ENCODE measurements at places on chromosomes 2 and 18. TPM values are rescaled to one million over a fixed set of nuclear protein-coding genes. Genes with fewer than 3 reads are reported as not detected.

PAIP2B gene
- total RNA-seq: 6.3 TPM

RAB27B gene
- total RNA-seq: 22.2 TPM

DCDC2C gene
- total RNA-seq: not detected

GAREM2 gene
- total RNA-seq: 1.9 TPM

POTEC gene
- not detected for total RNA-seq

NTSR2 gene
- not detected for total RNA-seq

- no peaks in the 10 kb centered on the region for H3K27me3 ChIP-seq
- no peaks in the 10 kb centered on the region for H3K36me3 ChIP-seq
These were observed 20.3 kb upstream of the RBBP8 start for GRCh38 chr18:22912835-22913234.

DNA sequence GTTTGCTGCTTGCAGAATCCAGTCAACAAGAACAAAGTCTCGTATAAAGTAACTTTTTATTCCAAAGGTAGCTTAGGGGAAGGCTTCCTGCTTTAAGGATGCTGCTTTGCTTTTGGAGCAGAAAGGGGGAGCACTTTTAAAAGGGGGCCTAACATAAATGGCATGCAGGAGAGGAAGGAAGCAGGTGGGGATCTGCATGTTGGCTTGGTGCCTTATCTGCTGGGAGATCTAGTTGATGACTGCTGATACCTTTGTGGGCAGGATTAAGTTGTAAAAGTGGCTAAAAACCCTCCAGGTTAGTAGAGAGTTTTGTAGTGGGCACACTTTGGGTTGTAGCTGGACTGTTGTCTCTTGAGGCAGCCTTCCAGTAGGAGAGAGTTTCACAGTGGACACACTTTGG lies 22.5 kb downstream of the UBR3 start:
- no peaks in the 10 kb centered on the region for H3K27me3 ChIP-seq
- H3K4me1 ChIP-seq: no peaks in the 10 kb centered on the region

GRCh38 chr2:231188506-231189170 lies 9.8 kb upstream of the ARMC9 start:
- no peaks in the 10 kb centered on the region for H3K27me3 ChIP-seq
- H3K4me3 ChIP-seq: no peak overlapping the region
- H3K36me3 ChIP-seq: no peaks in the 10 kb centered on the region
- peak overlapping the region; percentile 55 for H3K27ac ChIP-seq
- DNase-seq: no peak

DNA sequence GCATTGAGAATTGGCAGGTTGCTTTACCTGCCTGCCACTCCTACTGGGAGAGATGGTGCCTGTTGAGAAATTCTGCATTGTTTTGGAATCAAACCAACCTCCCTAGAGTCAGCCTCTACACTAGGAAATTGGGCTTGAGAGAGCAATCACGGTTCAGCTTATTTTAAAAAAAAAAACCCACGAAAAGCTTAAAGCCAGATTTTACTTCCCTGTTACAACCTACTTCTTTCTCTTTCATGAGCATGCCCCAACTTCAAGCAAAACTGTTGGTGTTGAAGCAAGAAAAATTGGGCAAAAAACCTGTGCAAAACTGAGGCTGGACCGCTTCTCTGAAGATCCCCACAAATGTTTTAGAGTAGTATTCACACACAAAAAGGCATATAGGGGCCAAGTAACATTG lies 134.6 kb upstream of the ZEB2 start:
- no peaks in the 10 kb centered on the region for H3K27me3 ChIP-seq

GRCh38 chr2:152814475-152815030 lies 96.1 kb downstream of the ARL6IP6 start:
- H3K27me3 ChIP-seq: no peaks in the 10 kb centered on the region
- H3K36me3 ChIP-seq: no peaks in the 10 kb centered on the region
- no peak for DNase-seq
- no peak overlapping the region for H3K27ac ChIP-seq
- H3K4me3 ChIP-seq: no peak overlapping the region

- H3K4me1 ChIP-seq: no peaks in the 10 kb centered on the region
- H3K27me3 ChIP-seq: no peaks in the 10 kb centered on the region
- no peaks in the 10 kb centered on the region for H3K36me3 ChIP-seq
- H3K4me3 ChIP-seq: no peak overlapping the region
- no peak for DNase-seq
- H3K27ac ChIP-seq: no peak overlapping the region
These were observed 335.6 kb downstream of the EIPR1 start for GRCh38 chr2:3041841-3042600.

DNA sequence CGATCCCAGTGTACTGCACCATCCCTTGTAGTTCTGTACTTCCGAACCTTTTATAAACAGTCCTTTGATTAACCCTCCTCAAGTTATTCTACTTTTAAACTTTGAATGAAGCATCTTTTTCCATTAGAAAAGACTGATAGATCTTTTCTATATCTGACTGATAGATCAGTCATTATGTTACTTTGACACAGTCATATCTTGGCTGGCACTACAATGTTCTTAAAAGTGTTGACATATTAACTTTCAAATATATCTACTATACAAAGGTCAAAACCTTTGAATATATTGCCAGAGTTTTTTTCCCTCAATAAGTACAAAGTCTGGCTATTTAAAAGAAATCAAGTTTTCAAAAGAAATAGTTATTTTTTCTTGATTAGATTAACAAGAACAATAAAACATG lies 35.4 kb upstream of the NABP1 start:
- no peaks in the 10 kb centered on the region for H3K36me3 ChIP-seq
- peaks cover 12% of the 10 kb centered on the region for H3K4me1 ChIP-seq

DNA sequence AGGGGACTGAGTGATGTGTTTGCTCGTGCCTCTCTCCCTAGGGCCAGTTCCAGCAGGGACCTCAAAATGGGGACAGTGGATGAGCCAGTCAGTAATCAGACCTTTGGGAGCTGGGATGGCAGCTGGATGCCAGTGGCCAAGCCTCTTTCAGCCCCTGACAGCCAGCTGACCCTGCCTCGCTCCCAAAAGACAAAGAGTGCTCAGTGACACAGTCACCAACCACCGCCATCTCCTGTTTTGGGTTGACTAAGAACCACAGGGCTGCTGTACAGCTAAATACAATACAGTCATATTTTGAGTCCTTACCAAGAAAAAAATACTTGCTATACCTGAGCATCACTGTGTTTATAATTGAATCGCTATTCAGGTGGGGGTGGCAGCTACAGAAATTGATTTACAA lies 75.7 kb downstream of the POU3F3 start:
- H3K4me1 ChIP-seq: no peaks in the 10 kb centered on the region
- no peak overlapping the region for H3K4me3 ChIP-seq
- H3K27me3 ChIP-seq: peaks cover 3% of the 10 kb centered on the region
- no peaks in the 10 kb centered on the region for H3K36me3 ChIP-seq
- no peak overlapping the region for H3K27ac ChIP-seq

GRCh38 chr2:73593680-73594079 lies 48.5 kb downstream of the NAT8 start:
- H3K4me1 ChIP-seq: no peaks in the 10 kb centered on the region
- no peak overlapping the region for H3K27ac ChIP-seq
- no peaks in the 10 kb centered on the region for H3K27me3 ChIP-seq

- no peak for DNase-seq
- no peak overlapping the region for H3K27ac ChIP-seq
- no peaks in the 10 kb centered on the region for H3K36me3 ChIP-seq
- H3K27me3 ChIP-seq: no peaks in the 10 kb centered on the region
These were observed 18.7 kb downstream of the SP140 start for GRCh38 chr2:230244211-230244610.

- H3K4me1 ChIP-seq: no peaks in the 10 kb centered on the region
- H3K4me3 ChIP-seq: no peak overlapping the region
- H3K27me3 ChIP-seq: peaks cover 9% of the 10 kb centered on the region
- DNase-seq: no peak
- no peaks in the 10 kb centered on the region for H3K36me3 ChIP-seq
- H3K27ac ChIP-seq: no peak overlapping the region
These were observed 376.3 kb upstream of the MYT1L start for GRCh38 chr2:2707206-2707991.

DNA sequence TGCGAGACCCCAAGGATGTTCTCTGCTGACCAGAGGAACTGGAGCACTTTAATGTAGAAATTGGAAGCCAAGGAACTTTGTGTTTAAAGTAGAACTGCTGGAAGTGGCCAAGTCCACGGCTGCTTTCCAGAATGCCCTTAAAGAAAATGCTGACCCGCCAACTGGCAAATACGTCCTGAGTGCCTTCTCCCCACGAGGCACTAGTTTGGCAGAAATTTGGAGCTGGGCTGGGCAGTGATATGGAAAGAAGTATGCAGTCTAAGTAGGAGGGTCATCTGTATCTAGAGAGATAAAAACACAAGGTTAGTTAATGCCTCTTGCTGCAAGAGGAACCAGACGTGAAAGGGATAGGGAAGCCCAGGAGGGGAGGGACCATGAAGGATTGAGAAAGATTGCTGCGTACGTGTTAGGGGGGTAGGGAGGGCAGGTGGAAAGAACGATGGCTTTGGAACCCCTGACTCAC lies 59.3 kb upstream of the RFX8 start:
- H3K36me3 ChIP-seq: no peaks in the 10 kb centered on the region
- H3K27ac ChIP-seq: no peak overlapping the region

GRCh38 chr2:27324720-27325119 lies 1.8 kb upstream of the MPV17 start:
- H3K27me3 ChIP-seq: no peaks in the 10 kb centered on the region
- H3K4me1 ChIP-seq: peaks cover 15% of the 10 kb centered on the region
- no peak overlapping the region for H3K4me3 ChIP-seq
- no peak overlapping the region for H3K27ac ChIP-seq

DNA sequence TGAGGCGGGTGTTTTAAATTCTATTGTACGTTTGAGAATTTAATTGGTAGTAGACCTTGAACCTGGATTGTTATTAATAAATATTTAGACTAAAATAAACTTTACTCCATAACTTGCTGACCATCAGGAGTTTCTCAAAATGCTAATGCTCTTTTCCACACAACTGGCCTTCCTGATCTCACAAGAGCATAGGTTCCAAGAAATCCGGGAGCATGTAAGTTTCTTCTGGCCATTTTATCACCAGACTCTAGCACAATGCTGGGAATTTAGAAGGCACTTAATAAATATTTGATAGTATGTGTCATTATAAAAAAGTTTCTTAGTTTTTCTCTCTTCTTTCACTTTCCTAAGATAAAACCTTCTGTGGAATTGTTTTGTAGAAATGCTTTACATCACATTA lies 2047.1 kb downstream of the SUCLG1 start:
- no peaks in the 10 kb centered on the region for H3K36me3 ChIP-seq
- H3K27me3 ChIP-seq: no peaks in the 10 kb centered on the region
- DNase-seq: no peak
- H3K4me3 ChIP-seq: no peak overlapping the region

Data from upper lobe of right lung (tissue), 1 donor.